ENCODE measurements at places on chromosomes 12 and 14.

GRCh38 chr12:81416571-81416970 is 338.7 kb downstream of the ACSS3 start:
- DNase-seq = no peak

DNA sequence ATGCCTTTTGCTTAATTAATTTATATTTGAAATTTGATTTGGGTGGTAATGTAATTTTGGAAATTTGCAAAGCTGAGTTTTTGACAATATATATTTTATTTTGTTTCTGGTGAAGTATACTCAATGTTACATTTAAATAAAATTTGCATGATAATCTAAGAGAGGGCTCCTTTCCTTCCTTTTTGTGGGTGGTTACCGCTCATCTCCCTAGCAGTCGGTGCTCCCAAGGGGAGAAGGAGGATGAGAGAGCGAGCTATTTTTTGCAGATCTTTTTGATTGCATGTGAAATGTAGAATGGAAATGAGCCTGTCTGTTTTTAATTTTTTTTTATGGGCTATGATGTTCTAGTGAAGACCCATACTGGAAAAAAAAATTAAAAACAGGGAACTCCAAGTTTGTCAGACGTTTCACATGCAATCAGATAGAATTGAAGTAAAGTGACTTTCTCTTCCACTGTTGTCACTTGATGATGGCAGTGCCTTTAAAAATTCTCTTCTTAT is 39.8 kb downstream of the MSRB3 start:
- no peak for DNase-seq

GRCh38 chr12:8827551-8828256 is 5.3 kb downstream of the A2ML1 start:
- no peak for DNase-seq

- no peak for DNase-seq
These were observed 405.6 kb upstream of the TMEM132C start for GRCh38 chr12:127861406-127861805.

DNA sequence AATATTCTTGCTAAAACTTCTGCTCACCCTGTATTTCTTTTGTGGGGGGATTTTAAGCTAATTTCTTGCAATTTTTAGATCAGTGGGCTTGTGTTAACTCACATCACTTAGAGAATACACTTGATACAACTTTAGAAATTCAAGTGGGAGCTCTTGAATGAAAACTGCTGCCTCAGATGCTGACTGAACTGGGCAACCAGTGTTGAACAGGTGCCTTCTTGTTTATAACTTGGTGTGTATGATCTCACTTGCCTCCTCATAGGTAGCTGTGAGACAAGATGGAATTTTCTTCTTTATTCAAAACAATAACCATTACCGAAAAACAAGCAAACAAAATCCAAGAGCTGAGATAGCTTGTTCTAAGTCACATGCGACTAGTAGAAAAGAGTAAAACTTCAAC is 63.5 kb downstream of the FGD4 start:
- DNase-seq = no peak

- no peak for DNase-seq
These were observed 82.1 kb downstream of the SPTSSA start for GRCh38 chr14:34379816-34380470.

- DNase-seq = no peak
These were observed 907.5 kb upstream of the ATXN7L3B start for GRCh38 chr12:73629893-73630831.

- DNase-seq = no peak
These were observed 54.3 kb downstream of the GALNT9 start for GRCh38 chr12:132275110-132275531.

DNA sequence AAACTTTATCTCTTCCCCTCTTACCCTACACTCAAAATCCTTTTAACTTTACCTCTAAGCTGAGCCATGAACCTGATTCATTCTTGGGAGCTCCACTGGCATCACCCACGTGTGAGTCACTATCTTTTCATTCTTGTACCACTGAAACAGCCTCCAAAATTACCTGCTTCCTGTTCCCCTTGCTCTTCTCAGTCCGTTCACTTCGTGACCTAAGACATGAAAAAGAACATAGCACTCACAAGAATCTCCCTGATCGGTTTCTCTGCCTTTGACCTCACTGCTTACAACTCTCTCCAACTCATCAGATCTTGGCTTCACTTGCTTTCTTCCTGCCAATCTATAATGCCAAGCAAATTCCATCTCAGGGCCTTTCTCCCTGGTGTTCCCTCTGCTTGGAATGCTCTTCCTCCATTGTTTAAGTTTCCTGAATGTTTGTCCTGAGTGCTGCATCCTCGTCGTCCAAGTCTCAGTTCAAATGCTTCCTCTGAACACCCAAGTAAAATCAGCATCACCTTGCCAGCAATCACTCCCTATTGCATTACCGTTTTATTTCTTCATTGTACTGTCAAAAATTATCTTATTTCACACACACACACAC is 9.2 kb downstream of the GLIPR1 start:
- DNase-seq = no peak

GRCh38 chr14:48023881-48024280 is 348.5 kb upstream of the MDGA2 start:
- no peak for DNase-seq

- DNase-seq = no peak
These were observed 104.2 kb upstream of the RMST start for GRCh38 chr12:97358361-97358760.

- DNase-seq = no peak
These were observed 407.6 kb downstream of the TMEM132D start for GRCh38 chr12:129496226-129496625.

- DNase-seq = no peak
These were observed 113.1 kb upstream of the TMCC3 start for GRCh38 chr12:94763462-94763861.

- no peak for DNase-seq
These were observed 58.9 kb downstream of the DIO3 start for GRCh38 chr14:101620031-101620788.

GRCh38 chr14:93464271-93464670 is 33.5 kb downstream of the UNC79 start:
- DNase-seq = no peak

GRCh38 chr12:57632958-57633840 is at the start of gene B4GALNT1:
Gene B4GALNT1, minus strand, starts transcription at chr12:57633201. Its CDS starts 1,069 bp downstream, at chr12:57632132.
- DNase-seq = peak; percentile 31
